ENCODE measurements at places on chromosomes 6 and 20.

GRCh38 chr6:39393075-39393474 lies 70.6 kb upstream of the KCNK16 start:
- no peak for DNase-seq
- no peak overlapping the region for H3K27ac ChIP-seq
- H3K4me1 ChIP-seq, result no peaks in the 10 kb centered on the region

DNA sequence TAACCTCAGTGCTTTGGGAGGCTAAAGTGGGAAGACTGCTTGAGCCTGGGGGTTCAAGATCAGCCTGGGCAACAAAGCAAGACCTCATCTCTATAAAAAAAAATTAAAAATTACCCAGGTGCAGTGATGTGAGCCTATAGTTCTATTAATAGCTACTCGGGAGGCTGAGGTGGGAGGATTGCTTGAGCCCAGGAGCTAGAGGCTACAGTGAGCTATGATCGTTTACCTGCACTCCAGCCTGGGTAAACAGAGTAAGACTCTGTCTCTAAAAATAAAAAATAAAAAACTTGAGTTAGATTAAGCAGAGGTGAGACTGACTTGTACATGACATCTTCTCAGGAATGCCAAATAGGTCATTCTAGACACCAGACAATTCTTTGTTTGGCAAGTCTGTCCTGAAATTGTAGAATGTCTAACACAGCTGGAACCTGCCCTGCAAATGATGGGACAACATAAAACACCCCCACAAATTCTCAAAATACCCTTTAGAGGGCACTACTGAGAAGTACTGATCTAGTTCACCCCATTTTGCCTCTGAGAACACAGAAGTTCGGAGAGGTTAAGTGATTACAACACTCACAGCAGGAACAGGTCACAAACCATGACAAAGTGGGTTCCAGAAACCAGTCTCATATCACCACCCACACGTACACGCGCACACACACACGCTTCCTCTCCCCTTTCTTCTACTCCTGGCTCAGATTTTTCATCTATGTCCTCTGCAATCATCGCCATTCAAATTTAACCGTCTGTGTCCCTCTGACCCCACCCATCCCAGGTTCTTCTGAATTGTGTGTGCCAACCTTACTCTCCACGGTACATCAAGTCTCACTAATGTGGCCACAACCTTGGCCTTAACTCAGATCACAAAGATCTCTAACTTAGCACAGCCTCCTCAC lies 38.3 kb downstream of the ARHGAP18 start:
- no peak overlapping the region for H3K4me3 ChIP-seq
- peaks cover 52% of the 10 kb centered on the region for H3K4me1 ChIP-seq
- no peaks in the 10 kb centered on the region for H3K36me3 ChIP-seq
- no peaks in the 10 kb centered on the region for H3K27me3 ChIP-seq
- peak overlapping the region; percentile 58 for H3K27ac ChIP-seq
- DNase-seq, result no peak

- no peaks in the 10 kb centered on the region for H3K36me3 ChIP-seq
- no peak overlapping the region for H3K4me3 ChIP-seq
- H3K27me3 ChIP-seq, result no peaks in the 10 kb centered on the region
- H3K4me1 ChIP-seq, result peaks cover 8% of the 10 kb centered on the region
- peak; percentile 85 for DNase-seq
These were observed 14.3 kb downstream of the CAPN11 start for GRCh38 chr6:44172731-44173500.

- H3K27me3 ChIP-seq, result no peaks in the 10 kb centered on the region
- DNase-seq, result no peak
- peaks cover 31% of the 10 kb centered on the region for H3K4me1 ChIP-seq
- H3K36me3 ChIP-seq, result no peaks in the 10 kb centered on the region
These were observed 2.8 kb downstream of the TMEM14C start for GRCh38 chr6:10725716-10726115.

DNA sequence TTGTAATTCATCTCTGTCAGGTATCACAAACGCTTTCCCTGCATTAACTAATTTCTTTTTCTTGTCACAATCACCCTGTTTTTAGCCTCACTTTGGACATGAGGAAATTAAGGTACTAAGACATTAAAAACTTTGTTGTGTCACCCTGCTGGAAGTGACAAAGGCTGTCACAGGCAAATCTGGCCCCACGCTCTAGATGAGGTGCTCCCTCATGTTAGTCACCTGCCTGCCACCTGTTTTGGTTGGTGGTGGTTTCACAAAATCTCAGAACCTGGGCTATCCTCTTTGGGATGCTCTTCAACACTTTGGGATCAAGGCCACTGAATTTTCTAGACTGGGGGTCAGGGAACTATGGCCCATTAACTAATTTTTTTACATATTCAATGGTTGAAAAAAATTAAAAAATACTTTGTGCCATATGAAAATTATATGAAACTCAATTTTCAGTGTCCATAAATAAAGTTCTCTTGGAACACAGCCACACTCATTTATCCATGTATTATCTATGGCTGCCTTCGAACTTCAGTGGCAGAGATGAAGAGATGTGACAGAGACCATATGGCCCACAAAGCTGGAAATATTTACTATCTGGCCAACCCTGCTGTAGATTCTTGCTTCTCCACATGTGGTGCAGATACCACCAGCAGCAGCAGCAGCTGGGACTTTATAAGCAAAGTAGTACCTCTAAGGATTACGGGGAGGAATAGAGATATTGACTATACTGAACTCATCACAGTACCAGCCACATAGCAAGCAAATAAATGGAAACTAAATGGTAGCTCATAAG lies 16.1 kb upstream of the TNFAIP3 start:
- H3K4me1 ChIP-seq, result no peaks in the 10 kb centered on the region
- no peak for DNase-seq
- H3K27me3 ChIP-seq, result no peaks in the 10 kb centered on the region
- H3K27ac ChIP-seq, result no peak overlapping the region
- no peaks in the 10 kb centered on the region for H3K36me3 ChIP-seq

- no peak overlapping the region for H3K4me3 ChIP-seq
- no peak overlapping the region for H3K27ac ChIP-seq
- no peak for DNase-seq
- peaks cover 3% of the 10 kb centered on the region for H3K4me1 ChIP-seq
These were observed 140.8 kb downstream of the PTPRK start for GRCh38 chr6:128379577-128379976.

- H3K27me3 ChIP-seq, result no peaks in the 10 kb centered on the region
- no peak overlapping the region for H3K4me3 ChIP-seq
- no peak for DNase-seq
- H3K4me1 ChIP-seq, result no peaks in the 10 kb centered on the region
- no peak overlapping the region for H3K27ac ChIP-seq
These were observed 154.9 kb upstream of the CARMIL1 start for GRCh38 chr6:25124216-25124715.

DNA sequence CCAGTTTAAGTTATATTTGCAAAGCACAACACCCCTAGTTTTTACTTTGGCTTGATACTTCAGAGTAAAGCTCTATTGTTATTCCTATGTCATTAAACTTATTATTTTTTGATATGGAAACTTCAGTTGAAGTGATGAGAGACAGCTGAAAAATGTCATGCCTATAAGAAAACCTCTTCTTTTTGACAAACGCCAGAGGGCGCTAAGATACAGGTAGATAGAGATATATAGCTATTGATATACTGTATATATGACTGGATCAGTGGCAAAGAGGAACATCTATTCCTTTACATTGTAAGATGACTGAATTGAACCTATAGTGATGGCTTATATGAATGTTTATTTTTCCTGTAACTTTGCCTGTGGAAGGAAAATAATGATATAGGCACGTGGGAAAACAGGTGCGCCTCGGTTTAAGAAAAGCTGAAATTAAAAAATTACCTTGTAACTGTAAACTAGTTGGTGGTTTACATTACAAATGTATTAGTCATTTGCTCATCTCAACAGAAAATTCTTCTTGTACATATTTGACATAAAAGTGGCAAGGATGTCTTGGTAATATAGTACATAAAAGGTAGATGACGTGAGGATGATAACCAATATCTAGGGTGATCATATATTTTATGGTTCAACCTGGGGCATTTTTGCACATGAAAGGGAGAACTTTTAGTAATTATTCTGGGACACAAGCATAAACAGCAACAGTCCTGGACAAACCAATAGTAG lies 74.1 kb downstream of the LAMA4 start:
- peaks cover 17% of the 10 kb centered on the region for H3K36me3 ChIP-seq
- no peaks in the 10 kb centered on the region for H3K4me1 ChIP-seq
- H3K4me3 ChIP-seq, result no peak overlapping the region
- no peak overlapping the region for H3K27ac ChIP-seq
- H3K27me3 ChIP-seq, result peaks cover 6% of the 10 kb centered on the region

- peaks cover 14% of the 10 kb centered on the region for H3K4me1 ChIP-seq
- no peaks in the 10 kb centered on the region for H3K36me3 ChIP-seq
- DNase-seq, result no peak
- no peaks in the 10 kb centered on the region for H3K27me3 ChIP-seq
- no peak overlapping the region for H3K4me3 ChIP-seq
These were observed 3.4 kb downstream of the KLC4 start for GRCh38 chr6:43062818-43063217.

GRCh38 chr6:41519305-41519744 lies 26.9 kb upstream of the FOXP4 start:
- DNase-seq, result no peak
- H3K27me3 ChIP-seq, result peaks cover 21% of the 10 kb centered on the region
- no peaks in the 10 kb centered on the region for H3K4me1 ChIP-seq

- no peaks in the 10 kb centered on the region for H3K27me3 ChIP-seq
- no peak overlapping the region for H3K4me3 ChIP-seq
- peaks cover 2% of the 10 kb centered on the region for H3K4me1 ChIP-seq
- H3K36me3 ChIP-seq, result no peaks in the 10 kb centered on the region
- DNase-seq, result peak; percentile 58
These were observed 81.9 kb upstream of the E2F3 start for GRCh38 chr6:20319520-20320357.

DNA sequence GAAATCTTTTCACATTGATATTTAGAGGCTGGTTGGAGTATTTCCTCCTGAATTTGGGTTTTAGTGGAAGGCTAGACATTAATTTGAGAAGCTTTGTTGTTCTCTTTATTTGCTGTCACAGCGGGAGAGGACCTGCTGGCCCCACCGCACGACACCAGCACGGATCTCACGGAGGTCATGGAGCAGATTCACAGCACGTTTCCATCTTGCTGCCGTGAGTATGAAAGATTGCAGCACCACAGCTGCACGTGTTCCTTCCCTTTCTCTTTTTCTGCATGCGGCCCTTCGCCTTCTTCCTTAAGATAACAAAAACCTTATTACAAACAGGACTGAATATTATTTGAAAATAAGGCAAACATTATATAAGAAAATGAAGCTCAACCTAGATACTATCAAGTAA lies 555.5 kb downstream of the UTRN start:
- H3K27me3 ChIP-seq, result no peaks in the 10 kb centered on the region
- no peak overlapping the region for H3K27ac ChIP-seq
- no peak for DNase-seq
- no peak overlapping the region for H3K4me3 ChIP-seq
- no peaks in the 10 kb centered on the region for H3K4me1 ChIP-seq

DNA sequence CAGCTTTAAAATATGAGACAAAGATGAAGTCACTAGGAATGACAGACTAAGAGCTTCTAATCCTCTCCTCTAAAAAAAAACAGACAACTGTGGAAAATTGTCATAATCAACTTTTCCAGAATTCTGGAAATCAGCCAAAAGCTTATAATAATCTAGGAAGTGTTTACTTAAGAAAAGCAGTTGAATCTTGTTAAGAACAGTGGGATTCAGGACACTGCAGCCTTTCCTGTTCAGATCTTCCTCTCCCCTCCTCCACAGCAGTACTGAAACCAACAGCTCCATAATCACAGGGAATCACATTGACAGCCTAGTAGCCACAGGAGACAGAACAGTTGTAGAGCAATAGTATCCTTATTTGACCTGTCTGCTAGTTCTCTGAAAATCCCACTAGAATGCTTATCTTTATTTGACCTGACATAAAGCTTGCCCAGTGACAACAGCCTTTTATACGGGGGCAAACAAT lies 41.6 kb downstream of the IBTK start:
- peaks cover 3% of the 10 kb centered on the region for H3K4me1 ChIP-seq
- no peak for DNase-seq
- H3K27ac ChIP-seq, result no peak overlapping the region
- H3K27me3 ChIP-seq, result no peaks in the 10 kb centered on the region
- no peak overlapping the region for H3K4me3 ChIP-seq
- H3K36me3 ChIP-seq, result peaks cover 79% of the 10 kb centered on the region

All from psoas muscle (tissue), 8 donors.